ENCODE measurements at places on chromosomes 11 and 22.

GRCh38 chr22:17929909-17930308 lies 94.5 kb downstream of the MICAL3 start:
- peaks cover 4% of the 10 kb centered on the region for H3K36me3 ChIP-seq
- no peak for ATAC-seq
- peaks cover 82% of the 10 kb centered on the region for H3K4me1 ChIP-seq
- H3K4me3 ChIP-seq, result no peak overlapping the region
- H3K27ac ChIP-seq, result no peak overlapping the region
- no peaks in the 10 kb centered on the region for H3K27me3 ChIP-seq

DNA sequence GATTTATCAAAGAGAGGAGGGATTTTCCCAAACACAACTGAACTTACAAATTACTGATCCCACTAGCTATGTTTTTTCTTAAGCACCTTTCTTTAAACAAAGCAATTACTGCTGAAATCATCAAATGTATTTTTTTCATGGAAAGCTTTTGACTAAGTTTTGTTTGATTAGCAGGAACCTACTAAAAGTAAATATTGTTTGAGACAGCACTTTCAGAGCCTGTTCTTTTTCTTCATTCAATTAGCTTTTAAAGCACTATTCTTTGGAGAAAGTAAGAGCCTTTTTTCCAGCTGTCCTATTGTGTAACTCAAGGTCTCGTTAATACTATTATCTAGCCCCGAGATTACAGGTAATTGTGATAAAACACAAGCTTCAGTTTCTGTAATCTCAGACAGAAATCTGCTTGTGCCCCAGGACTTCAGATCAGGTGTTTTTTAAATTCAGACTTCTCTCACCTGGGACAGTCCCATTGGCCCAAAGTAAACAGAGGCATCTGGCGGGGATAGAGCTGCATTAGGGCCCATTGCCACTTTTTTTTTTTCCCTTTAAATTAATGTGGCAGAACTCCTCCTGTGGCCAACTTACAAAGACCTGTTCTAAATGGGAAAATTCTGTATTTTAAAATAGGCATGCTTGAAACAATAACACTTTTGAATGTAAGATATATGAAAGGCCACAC lies 11.0 kb downstream of the CSTPP1 start:
- peaks cover 12% of the 10 kb centered on the region for H3K36me3 ChIP-seq
- H3K27ac ChIP-seq, result no peak overlapping the region
- H3K4me1 ChIP-seq, result no peaks in the 10 kb centered on the region
- H3K27me3 ChIP-seq, result no peaks in the 10 kb centered on the region
- ATAC-seq, result no peak

DNA sequence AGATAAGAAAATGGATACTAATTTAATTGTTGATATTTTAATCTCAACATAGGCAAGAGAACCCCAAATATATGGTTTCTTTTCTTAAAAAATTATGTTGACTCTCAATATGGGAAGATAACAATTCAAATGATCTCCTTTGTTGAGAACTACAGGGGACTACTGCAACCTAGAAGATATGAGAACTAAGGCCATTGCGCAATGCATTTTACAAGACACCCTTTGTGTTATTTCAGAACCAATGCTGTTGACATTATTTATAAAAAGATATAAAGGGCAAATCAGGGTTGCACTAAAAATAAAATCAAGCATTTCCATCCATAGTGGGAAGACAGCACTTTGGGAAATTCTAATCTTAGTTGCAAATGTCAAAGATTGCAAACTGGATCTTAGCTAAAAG lies 322.3 kb downstream of the SOX6 start:
- H3K36me3 ChIP-seq, result no peaks in the 10 kb centered on the region
- H3K27me3 ChIP-seq, result no peaks in the 10 kb centered on the region
- ATAC-seq, result no peak
- H3K4me3 ChIP-seq, result no peak overlapping the region
- H3K4me1 ChIP-seq, result no peaks in the 10 kb centered on the region

GRCh38 chr11:107689317-107690202 lies 22.3 kb downstream of the SLN start:
- H3K4me1 ChIP-seq, result no peaks in the 10 kb centered on the region
- H3K27me3 ChIP-seq, result peaks cover 25% of the 10 kb centered on the region
- H3K4me3 ChIP-seq, result no peak overlapping the region
- no peaks in the 10 kb centered on the region for H3K36me3 ChIP-seq
- no peak overlapping the region for H3K27ac ChIP-seq

- H3K36me3 ChIP-seq, result peaks cover 18% of the 10 kb centered on the region
- no peaks in the 10 kb centered on the region for H3K27me3 ChIP-seq
- H3K27ac ChIP-seq, result no peak overlapping the region
- H3K4me1 ChIP-seq, result peaks cover 47% of the 10 kb centered on the region
These were observed 3.9 kb downstream of the MALAT1 start for GRCh38 chr11:65502555-65503367.
